ENCODE measurements at places on chromosomes 12 and 14. TPM values are rescaled to one million over a fixed set of nuclear protein-coding genes. Genes with fewer than 3 reads are reported as not detected.

Gene NRXN3
- total RNA-seq, result 16.6 TPM

Gene CIDEB
- 12.2 TPM for total RNA-seq

Gene MDP1
- 19.5 TPM for total RNA-seq

Gene RNASE1
- total RNA-seq, result 499 TPM

Gene TMEM30B
- 54.8 TPM for total RNA-seq

Gene NINJ2
- total RNA-seq, result 3.8 TPM

Gene ALX1
- total RNA-seq, result not detected

Gene SLC25A47
- not detected for total RNA-seq

Gene KLRC3
- total RNA-seq, result not detected

Gene PZP
- total RNA-seq, result 0.29 TPM

Gene PPFIA2
- 46.6 TPM for total RNA-seq

GRCh38 chr14:72731252-72732020, 162.5 kb downstream of the DPF3 start:
- DNase-seq, result no peak

DNA sequence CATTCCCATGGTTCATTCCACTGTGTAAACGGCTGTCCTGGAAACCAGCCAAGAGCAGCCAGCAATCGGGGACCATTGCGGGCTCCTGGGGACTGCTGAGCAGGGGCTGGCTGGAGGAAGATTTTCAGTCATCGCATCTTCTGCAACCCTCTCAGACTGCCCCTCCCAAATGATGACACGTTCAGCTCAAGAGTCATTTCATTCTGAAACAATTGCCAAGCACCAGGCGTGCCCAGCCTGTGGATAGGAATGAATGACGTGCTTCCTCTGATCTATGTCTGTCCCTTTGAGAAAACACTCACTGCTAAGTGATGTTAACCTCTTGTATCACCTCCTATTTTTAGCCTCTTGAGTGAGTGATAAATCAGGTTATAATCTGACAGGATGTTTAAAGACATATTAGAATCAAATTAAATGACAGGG, 62.0 kb downstream of the NDUFA12 start:
- DNase-seq, result peak; percentile 82

DNA sequence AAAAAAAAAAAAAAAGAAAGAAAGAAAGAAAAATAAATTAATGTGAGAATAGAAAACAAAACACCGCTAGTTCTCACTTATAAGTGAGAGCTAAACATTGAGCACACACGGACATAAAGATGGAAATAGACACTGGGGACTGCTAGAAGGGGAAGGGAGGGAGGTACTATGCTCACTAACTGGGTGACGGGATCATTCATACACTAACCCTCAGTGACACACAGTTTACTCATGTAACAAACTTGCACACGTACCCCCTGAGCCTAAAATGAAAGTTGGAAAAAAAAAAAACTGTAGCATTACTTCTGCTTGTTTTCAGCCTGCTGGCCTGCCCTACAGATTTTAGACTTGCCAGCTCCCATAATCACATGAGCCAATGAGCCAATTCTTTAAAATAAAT, 10.5 kb upstream of the PRMT5 start:
- DNase-seq, result no peak

- DNase-seq, result no peak
Measured at GRCh38 chr14:20698934-20699333, 10.4 kb downstream of the ANG start.

- no peak for DNase-seq
Measured at GRCh38 chr12:75631831-75632230, 120.4 kb upstream of the KRR1 start.

GRCh38 chr12:126397071-126397581, 1331.9 kb downstream of the AACS start:
- no peak for DNase-seq

DNA sequence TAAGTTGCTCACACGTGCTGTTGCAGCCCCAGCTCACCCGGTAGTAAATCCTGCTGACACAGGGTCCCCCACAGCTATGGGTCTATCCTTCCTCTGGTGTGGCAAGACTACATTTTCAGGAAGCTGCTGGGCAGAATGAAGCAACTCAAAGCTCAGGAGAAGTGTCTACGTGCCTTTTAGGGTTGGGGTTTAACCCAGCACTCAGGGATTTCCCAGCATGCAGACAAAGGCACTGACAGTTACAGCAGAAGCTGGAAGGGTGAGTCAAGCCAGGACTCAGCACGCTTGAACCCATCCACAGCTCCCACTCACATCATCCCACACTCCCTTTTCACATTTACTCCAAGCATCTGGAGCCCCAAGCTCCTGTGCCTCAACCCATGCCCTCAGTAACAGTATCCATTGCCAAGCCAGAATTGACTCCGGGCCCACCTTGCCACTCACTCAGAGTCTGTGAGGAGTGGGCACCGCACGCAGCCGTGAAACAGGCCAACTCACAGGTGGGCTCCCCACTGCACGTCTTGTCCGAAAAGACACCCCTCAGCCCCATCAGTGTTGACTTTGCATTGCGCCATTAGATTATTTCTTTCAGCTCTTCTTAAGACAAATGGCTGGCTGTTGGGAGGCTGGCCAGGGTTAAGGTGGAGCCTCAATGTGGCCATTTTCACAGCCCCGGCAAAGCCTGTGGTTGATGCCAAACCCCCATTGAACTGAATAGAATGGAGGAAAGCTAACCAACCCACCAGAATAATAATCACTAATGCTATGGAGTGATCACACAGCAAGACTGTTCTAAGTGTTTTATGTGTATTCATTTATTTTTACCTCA, 59.6 kb downstream of the ZFP36L1 start:
- no peak for DNase-seq

DNA sequence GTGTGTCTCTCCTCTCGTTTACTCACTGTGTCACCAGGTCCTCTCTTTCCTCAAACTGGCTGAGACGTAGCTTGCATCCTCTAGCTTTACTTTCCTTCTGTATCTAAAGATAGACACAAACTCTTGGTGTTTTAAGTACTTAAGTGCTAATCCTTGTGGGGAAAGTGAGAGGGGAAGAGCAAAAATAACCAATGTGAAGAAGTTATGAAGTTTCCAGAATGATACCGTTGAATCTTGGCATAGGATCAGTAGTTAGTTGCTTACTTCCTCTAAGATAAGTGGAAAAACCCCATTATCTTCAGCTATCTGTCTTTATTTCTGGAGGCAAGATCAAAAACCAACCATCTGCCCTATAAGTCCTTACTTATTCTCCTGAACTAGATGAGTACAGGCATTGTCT, 10.6 kb downstream of the FAR2 start:
- DNase-seq, result no peak

DNA sequence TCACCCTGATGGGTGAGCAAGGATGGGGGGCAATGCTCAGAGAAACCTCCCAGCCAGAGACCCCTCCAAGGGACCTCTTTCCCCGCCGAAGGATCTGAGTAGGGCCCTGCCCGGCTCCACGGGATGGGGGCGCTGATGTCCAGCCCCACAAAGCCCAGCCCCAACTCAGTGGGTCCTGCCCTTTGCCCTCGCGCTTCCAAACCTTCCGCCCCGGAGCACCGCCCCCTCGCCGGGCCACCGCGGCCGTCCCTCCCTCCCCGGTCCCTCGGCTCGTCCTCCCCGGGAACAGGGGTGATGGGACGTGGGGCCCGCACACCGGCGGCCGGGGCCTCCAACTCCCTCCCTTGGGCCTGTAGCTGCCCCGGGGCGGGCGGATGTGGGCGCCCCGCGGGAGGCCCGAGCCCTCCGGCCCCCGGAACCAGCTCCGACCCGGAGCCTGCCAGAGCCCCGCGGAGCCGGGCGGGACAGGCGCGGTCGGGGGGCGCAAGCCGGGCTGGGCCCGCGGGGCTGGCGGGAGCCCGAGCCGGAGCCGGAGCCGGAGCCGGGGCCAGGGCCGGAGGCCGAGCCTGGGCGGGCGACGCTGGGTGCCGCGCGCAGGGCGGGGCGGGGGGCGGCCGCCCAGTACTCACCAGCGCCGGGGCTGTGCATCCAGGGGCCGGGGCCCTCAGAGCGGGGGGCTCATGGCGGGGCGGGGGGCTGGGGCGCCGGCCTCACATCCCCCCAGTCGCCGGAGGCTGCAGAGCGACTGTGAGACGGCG, 386 bp downstream of the HDAC7 start:
- DNase-seq, result peak; percentile 90

GRCh38 chr14:96246539-96246847, 9.5 kb upstream of the BDKRB1 start:
- DNase-seq, result no peak

DNA sequence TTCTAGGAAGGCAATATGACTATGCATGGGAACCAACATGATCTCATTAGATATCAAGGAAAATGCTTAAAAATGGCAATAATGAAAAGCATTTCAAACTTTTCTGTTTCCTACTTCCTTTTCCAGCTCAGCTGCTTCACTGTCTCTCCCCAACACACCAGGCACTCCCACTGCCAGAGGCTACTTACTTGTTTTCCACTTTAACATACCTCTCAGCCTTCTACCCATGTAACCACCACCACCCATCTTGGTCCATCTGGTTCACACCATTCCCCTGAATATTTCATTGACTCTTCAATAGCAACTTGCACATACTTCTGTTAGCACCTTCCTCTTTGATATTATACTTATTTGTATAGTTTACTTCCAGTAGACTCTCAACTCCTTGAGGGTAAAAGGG, 168.3 kb upstream of the NPAS3 start:
- DNase-seq, result no peak

- DNase-seq, result no peak
Measured at GRCh38 chr14:76236172-76237130, 84.7 kb downstream of the GPATCH2L start.

- DNase-seq, result no peak
Measured at GRCh38 chr12:88431246-88431645, 149.0 kb downstream of the KITLG start.

DNA sequence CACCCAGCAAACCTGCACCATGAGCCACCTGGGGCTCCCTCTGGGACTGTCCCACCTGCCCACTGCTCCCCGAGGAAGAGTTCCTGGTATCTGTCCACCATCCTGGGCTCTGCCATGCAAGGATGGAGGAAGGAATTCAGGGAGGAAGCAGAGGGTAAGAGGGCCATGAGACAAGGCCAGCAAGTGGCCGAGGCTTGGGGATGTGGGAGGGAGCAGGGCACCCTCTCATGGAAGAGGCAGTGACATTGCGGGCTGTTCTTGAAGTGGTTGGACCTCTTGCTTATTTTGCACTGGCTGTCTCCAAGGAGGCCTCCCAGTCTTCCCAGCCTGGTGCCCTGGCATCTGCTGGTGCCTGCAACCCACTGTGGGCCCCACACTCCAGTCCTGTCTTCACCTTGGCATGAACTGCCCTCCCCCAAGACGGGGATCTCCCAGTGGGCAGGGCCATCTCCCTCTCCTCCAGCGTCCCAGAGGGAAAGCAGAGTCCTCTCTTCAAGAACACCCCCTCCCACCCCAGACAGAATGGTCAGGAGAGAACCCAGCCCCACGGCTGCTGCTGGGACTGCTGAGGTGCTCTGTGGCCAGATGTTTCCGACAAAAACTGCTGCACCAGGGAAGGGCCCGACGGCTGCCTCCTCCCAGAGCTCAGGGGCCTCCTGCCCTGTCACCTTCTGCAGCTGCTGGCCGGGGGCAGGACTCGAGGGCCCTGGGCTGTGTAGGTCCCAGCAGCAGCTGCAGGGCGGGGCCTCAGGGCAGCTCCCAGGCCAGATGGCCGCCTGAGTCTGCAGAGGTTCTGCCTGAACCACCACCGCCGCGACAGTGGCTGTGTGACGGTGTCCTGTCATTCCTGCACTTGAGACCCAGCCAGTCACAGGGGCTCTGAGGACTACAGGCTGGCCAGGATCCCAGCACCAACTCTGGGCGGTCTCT, 1.8 kb upstream of the AKT1 start:
- no peak for DNase-seq

- DNase-seq, result no peak
Measured at GRCh38 chr12:56362130-56363059, at the start of gene APOF. TSS of gene APOF (minus strand) at chr12:56362857. CDS start at chr12:56362745, 112 bp downstream.

- no peak for DNase-seq
Measured at GRCh38 chr12:126708492-126708896, 1558.5 kb upstream of the TMEM132C start.

DNA sequence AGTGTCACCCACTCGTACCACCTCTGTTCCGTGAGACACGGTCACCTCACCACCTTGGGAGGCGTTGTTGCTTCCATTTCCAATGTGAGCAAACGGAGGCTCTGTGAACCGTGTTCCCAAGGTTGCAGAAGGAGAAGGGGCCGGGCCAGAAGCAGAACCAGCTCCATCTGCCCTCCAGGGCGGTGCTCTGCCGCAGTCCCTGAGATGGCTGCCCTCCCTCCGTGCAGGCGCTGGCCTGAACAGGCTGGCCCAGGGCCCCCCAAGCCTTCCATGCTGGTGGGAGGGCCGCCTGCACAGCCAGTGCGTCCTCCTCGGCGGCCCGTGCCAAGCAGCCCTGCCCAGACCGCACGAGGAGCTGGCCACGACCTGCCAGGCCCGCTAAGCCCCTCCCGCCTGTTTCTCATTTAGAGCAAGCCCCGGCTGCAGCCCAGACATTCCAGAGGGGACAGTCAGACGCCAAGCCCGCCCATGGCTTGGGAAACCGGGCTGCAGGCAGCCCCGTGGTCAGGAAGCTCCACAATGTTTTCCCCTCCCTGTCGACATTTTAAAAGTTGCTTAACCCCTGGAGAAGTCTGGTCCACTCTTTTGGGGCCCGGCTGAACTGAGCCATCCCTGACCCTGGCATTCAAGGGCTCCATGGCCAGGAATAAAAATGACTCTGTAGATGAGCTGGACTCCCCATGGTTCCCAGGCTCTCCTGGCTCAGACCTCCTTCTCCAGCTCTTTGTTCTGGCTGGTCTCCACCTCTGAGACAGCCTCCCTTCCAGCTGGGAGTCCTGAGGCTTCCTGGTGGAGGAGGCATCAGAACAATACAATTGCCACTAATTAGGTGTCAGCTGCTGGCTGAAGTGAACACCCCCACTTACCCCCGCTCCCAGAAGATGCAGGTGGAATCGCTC, 236.0 kb downstream of the BCL11B start:
- peak; percentile 97 for DNase-seq

GRCh38 chr14:99304208-99304607, 32.2 kb upstream of the BCL11B start:
- DNase-seq, result no peak

DNA sequence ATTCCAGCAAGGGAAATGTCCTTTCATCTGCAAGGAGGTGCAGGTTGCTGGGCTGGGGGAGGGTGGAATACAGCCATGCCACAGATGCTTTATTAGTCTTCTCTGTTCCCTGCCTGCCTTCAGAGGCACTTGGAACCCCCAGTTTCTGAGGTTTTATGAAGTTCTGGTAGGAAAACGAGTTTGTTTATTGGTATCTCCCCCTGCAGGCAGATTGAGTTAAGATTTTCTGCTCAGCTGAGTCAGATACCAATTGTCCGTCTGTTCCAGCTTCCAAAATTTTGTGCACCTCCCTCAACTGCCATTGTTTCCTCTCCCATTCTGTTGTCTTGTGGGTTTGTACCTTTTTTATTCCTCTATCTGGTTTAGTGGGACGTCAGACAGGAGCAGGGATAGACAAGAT, 155.6 kb downstream of the ETV6 start:
- DNase-seq, result no peak

GRCh38 chr14:24233538-24233866, 773 bp downstream of the GMPR2 start:
- no peak for DNase-seq
